ENCODE measurements at places on chromosomes 4 and X.

DNA sequence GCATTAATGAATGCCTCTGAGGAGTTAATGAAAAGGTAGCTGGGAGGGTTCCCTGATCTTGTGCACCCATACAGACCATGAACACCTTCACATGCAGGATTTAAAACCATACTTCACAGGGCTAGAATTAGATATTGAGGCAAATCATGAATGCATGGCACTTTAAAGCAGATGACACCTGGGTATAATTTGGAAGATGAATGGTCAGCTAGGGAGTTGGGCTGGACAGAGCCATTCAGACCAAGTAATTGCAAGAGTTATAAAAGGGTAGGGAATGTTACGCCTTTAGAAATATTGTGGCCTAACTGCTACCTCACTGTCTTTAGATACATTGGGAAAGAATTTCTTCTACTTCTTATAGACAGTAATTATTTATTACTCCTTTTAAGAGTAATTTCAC lies 89.1 kb upstream of the ZNF827 start:
- no peak for DNase-seq

GRCh38 chr4:68708566-68708965 lies 38.1 kb upstream of the UGT2B15 start:
- no peak for DNase-seq

DNA sequence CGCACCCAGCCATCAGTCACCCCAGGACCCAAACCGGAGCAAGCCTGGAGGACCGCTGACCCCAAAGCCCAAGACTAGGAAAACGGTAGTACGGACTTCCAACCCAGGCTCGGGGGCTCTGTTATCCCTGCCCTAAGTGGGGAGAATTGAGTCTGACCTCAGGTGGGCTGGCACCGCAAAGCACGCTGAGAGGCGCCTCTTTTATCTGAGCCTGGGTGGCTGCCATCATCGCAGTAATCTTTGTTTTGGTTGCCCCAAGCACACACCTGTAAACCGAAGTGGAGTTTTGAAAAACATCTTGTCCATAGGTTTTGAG lies 894 bp upstream of the SH3RF1 start:
- DNase-seq = no peak

DNA sequence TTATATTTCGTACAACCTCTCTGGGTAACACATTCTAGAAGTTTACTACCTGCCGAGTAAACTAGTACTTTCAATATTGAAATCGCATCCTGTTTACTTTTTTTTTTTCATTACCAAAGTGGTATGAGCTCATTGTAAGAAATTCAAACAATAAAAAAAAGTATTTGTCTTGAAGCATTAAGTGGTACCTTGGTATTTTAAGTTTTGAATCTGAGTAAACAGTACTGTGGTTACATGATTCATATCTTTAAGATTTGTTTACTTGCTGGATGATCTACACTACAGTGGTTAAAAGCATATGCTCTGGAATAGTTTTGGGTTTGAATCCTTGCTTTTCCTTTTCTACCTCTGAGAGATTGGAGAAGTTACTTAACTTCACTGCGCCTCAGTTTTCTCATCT lies 3.8 kb upstream of the MMGT1 start:
- DNase-seq = peak; percentile 80

- DNase-seq = no peak
Observed at GRCh38 chr4:97349468-97350186, 793.6 kb downstream of the STPG2 start.

DNA sequence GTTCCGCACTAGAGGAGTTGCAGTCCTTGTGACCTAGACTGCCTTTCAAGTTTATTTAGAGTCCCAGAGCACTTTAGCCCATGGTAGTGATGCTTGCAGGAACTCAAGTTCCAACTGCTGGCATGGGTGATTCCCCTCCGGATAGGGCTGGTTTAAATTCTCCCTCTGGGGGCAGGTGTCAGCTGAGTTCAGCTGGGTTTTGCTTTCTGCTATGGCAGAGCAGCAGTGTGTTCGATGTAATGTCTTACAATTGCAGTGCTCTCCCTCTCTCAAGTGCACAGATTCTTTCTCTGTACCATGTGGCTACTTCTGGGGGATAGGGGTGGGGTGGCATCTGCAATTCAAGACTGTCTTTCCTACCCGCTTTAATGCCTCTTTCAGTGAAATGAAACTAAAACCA lies 164.8 kb upstream of the ZIC3 start:
- DNase-seq = no peak

- DNase-seq = no peak
Observed at GRCh38 chr4:152248347-152248746, 287.5 kb downstream of the FBXW7 start.

- no peak for DNase-seq
Observed at GRCh38 chrX:9609987-9610386, 145.1 kb downstream of the TBL1X start.

GRCh38 chr4:97589481-97590196 lies 553.6 kb downstream of the STPG2 start:
- DNase-seq = no peak

- no peak for DNase-seq
Observed at GRCh38 chr4:128844931-128845330, 35.4 kb downstream of the JADE1 start.

DNA sequence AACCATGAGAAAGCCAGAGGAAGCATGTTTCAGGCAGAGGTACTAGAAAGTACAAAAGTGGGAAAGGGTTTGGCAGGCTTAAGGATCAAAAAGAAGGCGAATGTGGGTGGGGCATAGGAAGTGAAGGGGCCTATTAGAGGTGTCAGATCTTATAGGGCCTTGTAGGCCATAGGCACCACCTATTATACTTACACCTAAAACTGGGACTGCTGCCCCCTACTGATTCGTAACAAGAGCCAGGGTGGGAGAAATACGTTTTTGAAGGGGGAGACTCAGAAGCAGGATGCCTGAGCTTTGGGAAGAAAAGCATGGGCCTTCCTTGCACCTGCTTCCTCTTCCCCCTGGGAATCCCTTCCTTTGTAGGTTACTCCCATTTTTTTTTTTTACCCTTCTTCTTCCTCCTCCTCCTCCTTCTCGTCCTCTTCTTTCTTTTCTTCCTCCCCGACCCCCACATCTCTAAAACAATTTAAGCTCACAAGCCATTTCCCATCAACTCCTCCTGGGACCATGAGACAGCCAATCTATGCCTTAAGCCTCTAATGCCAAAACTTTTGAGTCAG lies 40.7 kb upstream of the GPC3 start:
- DNase-seq = no peak

- DNase-seq = peak; percentile 7
Observed at GRCh38 chr4:891747-892146, 40.4 kb downstream of the GAK start.

GRCh38 chr4:129176864-129177263 lies 80.9 kb downstream of the C4orf33 start:
- DNase-seq = no peak

DNA sequence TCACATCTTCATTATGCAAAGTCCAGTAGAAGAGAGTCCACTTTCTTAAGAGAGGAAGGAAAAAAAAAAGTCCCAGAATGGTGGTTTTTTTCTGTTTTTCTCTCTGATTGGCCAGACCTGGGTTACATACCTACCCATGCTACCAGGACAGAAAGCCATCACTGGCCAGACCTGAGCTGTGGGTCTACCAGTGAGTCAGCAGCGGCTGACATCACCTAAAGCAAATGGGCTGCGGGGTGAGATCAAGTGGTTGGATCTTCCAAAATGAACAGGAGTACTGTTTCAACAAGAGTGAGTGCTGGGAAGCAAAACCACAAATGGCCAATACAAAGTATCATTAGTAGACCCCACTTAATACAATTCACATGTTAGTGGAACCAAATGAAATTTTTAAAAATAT lies 1.6 kb upstream of the NDST3 start:
- peak; percentile 23 for DNase-seq

- no peak for DNase-seq
Observed at GRCh38 chrX:133958997-133959688, 26.3 kb downstream of the GPC3 start.

GRCh38 chrX:72123471-72124185 lies 8.1 kb downstream of the RTL5 start:
- peak; percentile 49 for DNase-seq

- DNase-seq = peak; percentile 69
Observed at GRCh38 chr4:185210102-185210981, 944 bp downstream of the SNX25 start.

DNA sequence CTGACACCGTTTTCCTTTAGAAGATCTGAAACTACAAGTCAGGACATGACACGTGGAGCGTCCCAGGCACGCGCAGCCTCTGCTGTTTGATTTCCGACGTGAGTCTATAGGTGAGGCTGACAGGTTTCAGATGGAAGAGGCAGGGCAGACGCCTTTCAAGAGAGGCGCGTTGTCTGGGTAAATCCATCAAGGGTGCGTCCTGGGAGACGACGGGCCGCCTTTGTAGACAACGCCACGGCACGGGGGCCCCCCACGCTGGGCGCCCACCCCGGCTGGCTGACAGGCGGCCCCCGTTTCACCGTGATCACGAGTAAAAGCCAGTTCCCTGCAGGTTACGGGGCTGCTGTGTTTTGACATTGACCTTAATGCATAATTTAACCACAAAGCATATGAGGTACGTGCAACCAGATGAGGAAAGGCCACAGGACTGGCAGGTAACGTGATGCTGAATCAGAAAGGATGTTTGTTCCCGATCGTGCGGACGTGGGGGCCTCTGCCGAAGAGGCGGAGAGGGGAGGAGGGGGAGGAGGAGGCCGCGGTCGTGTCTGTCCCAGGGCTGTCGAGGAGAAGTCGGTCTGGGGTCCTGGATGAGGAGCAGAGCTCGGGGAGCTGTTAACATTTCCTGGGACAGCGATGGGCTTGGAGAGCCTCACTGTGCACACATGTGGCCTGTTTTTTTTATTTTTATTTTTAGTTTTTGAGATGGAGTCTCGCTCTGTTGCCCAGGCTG lies 51.1 kb upstream of the PPP2R3B start:
- no peak for DNase-seq

DNA sequence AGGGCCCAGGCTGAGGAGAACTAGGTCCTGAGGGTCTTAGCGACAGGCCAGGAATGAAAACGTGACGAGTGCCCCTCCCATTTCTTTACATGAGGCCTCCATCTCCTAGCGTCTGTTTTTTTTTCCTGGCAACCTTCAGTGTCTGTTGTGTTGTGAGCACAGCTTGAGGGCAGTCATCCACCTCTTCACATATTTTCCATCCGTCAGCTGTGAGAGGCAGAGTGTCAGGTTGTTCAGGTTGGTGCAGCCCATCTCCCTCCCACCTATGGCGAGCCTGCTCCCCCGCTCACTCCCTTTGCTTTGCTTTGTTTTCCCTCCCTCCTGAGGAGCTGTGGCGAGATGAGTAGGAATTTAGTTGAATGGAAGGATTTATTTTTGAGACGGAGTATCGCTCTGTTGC lies 51.7 kb upstream of the CHRNA9 start:
- no peak for DNase-seq

- DNase-seq = no peak
Observed at GRCh38 chr4:18626996-18627395, 605.4 kb upstream of the LCORL start.

DNA sequence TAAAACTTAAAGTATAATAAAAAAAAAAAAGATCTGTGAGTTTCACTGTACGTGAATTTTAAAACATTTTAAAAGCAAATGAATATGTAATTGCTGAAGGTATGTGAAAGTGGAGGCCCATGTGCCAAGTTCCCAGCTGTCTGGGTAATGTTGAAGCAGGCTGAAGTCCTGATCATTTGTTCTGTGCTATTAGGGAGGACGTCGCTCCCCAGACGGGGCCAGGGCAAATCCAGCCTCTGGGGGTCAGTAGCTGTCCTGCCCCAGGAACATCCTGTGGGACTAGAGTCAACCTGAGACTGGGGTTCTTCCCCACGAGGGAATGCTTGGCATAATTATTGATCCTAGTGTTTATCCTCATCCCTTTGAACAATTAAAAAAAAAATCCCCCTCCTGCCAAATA lies 48.8 kb downstream of the PDE5A start:
- no peak for DNase-seq

- DNase-seq = peak; percentile 93
Observed at GRCh38 chr4:55549888-55550287, 3.2 kb upstream of the CLOCK start.

- no peak for DNase-seq
Observed at GRCh38 chrX:36916941-36917340, 91.2 kb upstream of the FAM47C start.

- DNase-seq = peak; percentile 21
Observed at GRCh38 chr4:73070074-73070390, 516 bp upstream of the COX18 start.

GRCh38 chr4:114257501-114257900 lies 278.1 kb upstream of the ARSJ start:
- DNase-seq = peak; percentile 65

DNA sequence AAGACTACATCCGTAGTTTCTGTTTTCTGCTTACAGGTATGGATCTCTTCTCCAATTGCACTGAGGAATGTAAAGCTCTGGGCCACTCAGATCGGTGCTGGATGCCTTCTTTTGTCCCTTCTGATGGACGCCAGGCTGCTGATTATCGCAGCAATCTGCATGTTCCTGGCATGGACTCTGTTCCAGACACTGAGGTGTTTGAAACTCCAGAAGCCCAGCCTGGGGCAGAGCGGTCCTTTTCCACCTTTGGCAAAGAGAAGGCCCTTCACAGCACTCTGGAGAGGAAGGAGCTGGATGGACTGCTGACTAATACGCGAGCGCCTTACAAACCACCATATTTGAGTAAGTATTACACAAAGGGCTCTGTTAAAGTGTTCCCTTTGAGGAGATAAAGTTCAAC lies 13.8 kb downstream of the PCDH10 start:
- no peak for DNase-seq

DNA sequence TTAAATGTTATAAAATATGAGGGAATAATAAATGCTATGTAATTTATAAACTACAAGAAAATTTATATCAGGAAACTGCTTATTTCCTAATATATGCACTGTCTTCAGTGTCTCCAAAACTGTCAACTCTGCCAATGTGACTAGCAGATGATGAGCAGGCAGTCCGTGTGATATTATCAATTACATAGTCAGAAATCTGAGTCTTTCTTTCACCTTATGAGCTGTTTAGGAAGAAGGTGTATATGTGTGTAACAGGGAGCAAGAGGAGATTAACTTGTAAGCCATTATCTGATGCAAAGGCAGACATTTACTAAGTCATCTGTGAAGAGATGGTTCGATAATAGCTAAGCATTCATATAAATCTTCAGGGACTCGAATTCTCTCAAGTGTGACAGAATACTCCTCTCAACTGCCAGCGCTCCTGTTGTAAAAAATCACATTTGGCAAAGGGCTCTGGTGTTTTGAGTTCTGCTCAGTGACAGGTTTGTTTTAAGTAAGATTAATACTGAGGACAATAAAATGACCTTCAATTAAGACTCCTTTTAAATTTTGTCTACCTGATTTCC lies 79.7 kb downstream of the SNCA start:
- DNase-seq = no peak

DNA sequence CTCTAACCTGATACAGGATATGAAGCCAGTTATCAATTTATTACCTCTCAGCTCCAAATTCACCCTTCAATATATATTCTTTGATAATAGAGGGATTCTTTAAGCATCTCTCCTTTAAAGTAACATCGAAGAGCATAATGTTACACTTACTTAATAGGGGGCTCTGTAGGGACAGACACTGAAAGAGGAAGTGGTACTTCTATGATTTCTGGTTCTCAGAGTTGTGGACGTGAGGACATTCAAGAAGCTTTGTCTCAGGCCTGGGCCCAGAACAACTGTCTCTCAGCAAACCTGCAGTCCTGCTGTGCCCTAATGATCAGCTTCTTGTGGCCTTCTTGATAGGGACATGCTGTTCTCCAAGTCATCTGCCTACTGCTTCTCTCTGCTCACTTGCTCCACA lies 4.2 kb upstream of the ZXDB start:
- no peak for DNase-seq

- no peak for DNase-seq
Observed at GRCh38 chr4:126682250-126682649, 950.5 kb upstream of the INTU start.

- DNase-seq = peak; percentile 56
Observed at GRCh38 chr4:47839259-47839658, 1.4 kb upstream of the CORIN start.

GRCh38 chrX:116499780-116500179 lies 37.0 kb upstream of the CT83 start:
- DNase-seq = peak; percentile 74
